Stimulated activated CD8-positive, alpha-beta memory T cell treated with anti-CD3 and anti-CD28 coated beads, Interleukin-4, amount 100 ng/mL, for 4 hours (primary cell): ENCODE measurements at places on chromosomes 6 and 20.

DNA sequence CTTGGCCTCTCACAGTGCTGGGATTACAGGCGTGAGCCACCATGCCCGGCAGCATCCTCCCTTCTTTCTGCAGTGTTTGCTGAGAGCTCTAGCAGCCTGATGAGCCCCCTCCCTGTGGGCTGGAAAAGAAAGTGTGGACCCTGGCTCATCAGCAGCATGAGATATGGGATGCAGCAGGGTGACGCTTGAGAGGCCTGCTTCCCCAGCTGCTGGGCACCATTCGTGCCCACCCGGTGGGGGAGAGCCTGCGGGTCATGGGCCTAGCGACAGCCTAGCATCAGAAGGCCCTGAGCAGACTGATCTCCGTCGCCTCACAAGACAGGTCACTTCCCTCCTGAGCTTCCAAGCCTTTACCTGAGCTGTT, 16.0 kb upstream of the CCDC167 start:
- no peak for DNase-seq

DNA sequence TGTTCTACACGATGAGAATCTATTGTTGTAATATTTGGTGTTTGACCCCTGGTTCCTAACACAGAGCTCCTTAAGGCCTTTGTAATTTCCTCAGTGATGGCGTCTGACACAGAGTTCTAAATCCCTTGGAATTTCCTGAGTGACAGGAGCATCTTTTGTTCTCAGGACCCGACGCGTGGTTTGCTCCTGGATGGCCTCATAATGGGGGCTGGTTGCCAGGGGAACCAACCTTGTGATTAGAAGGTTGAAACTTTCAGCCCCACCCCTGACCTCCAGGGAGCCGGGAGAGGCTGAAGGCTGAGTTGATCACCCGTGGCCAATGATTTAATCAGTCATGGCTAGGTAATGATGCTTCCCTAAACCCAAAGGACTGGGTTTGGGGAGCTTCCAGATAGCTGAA, 20.5 kb upstream of the ZNF133 start:
- DNase-seq: no peak

DNA sequence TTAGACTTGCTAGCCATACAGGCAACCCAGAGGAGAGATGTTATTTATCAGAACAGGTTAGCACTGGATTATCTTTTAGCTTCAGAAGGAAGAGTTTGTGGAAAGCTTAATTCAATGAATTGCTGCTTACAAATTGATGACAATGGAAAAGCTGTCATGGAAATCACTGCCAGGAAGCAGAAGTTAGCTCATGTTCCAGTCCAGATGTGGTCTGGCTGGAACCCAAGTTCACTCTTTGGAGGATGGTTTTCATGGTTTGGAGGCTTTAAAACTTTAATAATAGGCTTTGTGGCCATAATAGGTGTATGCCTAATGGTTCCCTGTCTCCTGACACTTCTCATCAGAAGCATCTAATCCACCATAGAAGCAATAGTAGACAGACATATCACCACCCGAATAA, 699.0 kb downstream of the PHF3 start:
- no peak for DNase-seq

DNA sequence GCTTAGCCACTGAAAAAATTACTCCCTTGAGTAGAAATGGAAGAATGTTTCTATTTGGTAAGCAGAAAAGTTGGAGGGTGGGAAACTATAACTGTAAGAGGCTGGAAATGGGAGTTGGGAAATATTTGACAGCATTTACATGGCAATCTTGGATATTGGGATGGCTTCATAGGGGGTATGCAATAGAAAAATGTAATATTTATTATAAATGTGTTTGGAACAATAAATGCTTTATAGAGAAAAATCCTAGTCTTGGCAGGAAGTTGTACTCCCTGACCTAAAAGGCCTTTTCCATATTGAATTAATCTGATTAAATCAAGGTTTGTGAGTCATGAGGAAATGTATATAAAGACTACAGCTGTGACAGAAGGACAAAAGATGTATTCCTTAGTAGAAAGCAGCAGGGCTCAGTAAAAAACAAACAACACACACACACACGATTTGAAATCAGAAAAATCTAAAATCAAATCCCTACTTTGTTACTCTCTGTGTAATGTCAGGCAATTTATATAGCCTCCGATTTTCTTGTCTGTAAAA, 272.3 kb downstream of the CD109 start:
- no peak for DNase-seq

GRCh38 chr6:72212686-72213085, 326.3 kb downstream of the RIMS1 start:
- no peak for DNase-seq

- no peak for DNase-seq
These were observed 700 bp upstream of the MCUR1 start for GRCh38 chr6:13814938-13815575.

DNA sequence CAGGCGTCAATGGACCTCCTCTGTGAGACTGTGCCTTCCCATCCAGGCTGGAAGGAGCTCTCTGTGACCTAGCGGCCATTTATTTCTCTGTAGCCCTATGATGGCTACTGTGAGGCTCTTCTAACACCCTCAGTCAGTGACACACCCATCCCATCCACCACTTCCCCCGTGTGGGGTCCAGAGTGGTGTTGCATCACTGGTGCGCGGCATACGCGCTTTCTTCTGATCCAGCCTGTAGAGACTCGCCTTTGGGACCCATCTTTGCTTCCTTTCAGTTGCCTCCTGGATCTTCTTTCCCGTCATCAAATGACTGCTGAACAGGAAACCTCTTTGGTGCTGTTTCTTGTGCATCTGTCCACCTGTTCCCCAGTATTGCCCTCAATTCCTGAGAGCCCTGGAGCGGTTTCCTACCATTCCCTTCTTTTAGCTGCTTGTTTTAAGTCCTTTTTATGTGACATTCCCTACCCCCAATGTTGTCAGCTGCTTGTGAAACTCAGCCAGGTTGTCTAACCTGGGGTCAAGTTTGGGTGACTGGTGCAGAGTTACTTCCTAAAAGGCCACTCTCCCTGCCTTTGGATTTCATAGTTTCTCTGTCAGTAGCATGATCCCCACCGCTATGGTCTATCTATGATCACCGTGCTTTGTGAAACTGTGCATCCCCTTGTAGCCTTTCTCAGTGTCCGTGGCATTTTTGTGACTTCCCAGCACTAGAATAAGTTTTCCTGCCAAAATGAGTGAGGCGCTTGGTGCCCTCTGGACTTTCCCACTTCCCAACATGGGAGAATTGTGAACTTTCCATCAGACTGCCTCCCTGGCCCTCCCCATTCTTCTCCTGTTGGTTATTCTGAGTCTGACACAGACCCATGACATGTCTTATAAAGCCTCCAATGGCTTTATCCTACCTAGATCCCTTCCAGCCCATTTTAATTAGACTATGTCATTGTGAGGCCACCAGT, 5.7 kb downstream of the PRR3 start:
- DNase-seq: no peak

DNA sequence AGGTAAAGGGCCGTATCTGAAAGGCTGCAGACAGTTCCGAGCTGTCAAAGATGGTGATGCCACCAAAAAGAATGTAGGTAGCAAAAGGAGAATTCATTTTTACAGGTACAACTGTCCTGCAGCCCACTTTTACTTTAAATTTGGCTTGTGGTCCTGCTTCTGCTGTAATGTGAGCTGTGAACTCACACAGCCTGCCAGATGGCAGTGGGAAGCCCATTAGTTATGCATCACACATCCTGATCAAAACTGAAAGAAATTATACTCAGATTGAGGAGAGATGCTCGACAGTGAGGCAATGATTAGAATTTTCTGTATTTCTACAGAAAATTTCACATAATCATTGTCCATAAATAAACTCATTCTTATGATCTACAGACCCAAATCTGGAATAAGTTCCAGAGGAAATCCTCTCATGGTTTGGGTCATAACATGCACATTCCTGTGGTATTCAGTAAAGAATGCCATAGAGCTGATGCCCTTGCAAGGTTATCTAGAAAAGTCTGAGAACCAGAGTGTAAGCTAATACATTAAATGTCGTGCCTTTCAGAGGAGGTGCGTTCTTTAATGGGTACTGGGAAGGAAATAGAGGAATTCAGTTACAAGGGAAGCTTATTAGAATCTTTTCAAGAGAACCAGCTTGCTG, 23.9 kb upstream of the E2F3 start:
- no peak for DNase-seq

DNA sequence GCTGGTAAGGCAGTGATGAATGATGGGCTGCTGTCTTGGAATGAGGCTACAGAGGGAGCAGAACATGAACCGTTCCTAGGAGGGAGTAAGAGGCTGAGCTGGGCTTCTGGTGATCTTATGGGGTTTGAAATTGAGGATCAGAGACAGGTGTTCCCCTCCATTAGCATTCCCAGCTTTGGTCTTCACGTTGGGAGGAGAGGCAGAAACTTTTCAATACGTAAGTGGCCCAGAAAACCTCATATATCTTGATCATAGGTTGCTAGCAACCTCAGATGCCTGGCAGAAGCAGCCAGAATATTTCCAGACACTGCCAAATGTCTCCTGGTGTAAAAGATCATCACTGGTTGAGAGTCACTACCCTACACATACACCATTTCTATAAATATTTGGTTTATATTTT, 167.1 kb downstream of the INSM1 start:
- DNase-seq: no peak

GRCh38 chr20:33694639-33695012, 8.4 kb upstream of the E2F1 start:
- DNase-seq: no peak

DNA sequence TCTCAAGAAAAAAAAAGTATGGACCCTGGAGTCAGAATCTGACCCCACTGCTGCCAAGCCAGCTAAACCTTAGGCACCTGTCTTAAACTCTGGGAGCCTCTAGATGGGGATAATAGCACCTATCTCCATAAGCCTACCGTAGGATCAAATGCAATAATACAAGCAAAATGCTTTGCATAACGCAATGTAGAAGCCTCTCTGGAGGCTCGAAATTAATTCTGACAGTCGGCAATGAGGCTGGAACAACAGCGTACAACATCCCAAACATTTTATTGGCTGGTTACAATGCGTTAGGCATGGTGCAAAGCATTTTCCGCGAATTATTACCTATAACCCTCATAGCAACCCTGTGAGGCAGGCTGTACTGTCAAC, 521 bp downstream of the CDK5RAP1 start:
- no peak for DNase-seq

DNA sequence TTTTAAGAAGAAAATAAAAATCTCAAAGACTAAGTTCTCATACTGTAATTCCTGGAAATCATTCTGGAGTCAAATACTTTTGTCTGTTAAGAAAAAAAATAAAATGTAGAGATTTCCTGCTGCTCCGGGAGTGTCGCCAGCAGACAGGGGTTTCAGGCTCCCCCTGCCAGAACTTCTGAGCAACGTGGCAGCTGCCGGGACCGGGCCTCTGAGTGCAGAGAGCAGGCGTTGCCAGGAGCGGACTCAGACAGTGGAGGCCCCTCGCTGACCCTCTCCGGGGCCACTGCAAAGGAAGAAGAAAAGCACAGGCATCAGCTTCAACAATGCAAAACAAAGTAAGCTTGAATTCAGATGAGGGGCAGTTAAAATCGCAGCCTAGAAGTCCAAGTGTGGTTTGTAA, 95.5 kb downstream of the THBS2 start:
- no peak for DNase-seq

DNA sequence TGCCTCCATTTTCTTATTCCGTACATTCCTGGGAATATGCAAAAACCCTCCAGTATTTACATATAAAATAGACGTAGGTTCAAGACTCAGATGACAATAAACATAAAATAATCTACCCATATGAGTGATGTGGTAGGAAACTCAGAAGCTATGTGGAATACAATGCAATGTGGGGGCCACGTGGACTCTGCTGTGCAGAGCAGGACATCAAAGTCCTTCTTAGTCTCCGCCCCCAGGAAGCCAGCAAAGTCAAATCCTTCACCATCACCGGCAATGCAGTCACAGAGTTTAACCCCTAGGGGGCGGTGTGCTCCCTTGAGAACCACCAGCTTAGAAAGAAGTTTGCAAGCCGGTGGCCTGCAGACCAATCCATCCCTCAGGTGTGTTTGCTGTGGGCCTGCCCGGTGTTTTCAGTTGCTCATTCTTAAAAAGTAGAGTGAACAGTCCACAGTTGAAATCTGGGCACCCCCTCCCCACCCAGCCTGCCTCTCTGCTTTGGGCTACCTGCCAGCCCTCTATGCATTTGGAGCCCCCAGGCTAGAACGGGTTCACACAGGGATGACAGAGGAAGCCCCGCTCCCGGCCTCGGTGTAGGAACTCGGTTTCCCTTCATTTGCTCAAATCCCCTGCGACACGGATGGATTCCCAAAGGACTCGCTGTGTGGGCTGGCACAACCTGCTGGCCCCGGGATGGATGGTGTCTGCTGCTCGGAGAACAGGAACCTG, 59.9 kb downstream of the SULF2 start:
- peak; percentile 43 for DNase-seq

- no peak for DNase-seq
These were observed 27.4 kb upstream of the MAPRE1 start for GRCh38 chr20:32792316-32792715.
